ENCODE measurements at places on chromosomes 1 and 21.

DNA sequence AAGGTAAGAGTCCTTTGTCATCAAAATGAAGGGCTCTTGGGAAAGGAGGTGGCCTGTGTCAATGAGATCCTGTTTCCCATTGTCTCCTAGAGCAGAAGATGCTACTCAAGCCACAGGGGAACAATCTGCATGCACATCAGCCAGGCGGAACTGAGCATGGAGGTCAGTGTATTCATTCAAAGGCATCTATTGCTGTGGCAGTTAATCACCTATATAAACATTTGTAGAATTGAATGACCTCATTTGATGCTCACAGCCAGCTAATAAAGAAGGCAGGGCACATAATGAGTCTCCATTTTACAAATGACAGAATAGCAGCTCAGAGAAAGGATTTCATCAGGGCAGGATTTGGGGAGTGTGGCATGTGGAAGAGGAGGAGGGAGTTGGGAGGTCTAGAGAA lies 5.7 kb upstream of the FYB2 start:
- DNase-seq: peak; percentile 27

- peak; percentile 89 for DNase-seq
These were observed 37.0 kb upstream of the ATP6V1G3 start for GRCh38 chr1:198577444-198577843.

- DNase-seq: peak; percentile 12
These were observed 1.2 kb downstream of the MAN1A2 start for GRCh38 chr1:117368116-117369108.

GRCh38 chr1:18496056-18496455 lies 15.3 kb downstream of the KLHDC7A start:
- no peak for DNase-seq

GRCh38 chr1:67601539-67601938 lies 83.5 kb upstream of the GADD45A start:
- DNase-seq: no peak

DNA sequence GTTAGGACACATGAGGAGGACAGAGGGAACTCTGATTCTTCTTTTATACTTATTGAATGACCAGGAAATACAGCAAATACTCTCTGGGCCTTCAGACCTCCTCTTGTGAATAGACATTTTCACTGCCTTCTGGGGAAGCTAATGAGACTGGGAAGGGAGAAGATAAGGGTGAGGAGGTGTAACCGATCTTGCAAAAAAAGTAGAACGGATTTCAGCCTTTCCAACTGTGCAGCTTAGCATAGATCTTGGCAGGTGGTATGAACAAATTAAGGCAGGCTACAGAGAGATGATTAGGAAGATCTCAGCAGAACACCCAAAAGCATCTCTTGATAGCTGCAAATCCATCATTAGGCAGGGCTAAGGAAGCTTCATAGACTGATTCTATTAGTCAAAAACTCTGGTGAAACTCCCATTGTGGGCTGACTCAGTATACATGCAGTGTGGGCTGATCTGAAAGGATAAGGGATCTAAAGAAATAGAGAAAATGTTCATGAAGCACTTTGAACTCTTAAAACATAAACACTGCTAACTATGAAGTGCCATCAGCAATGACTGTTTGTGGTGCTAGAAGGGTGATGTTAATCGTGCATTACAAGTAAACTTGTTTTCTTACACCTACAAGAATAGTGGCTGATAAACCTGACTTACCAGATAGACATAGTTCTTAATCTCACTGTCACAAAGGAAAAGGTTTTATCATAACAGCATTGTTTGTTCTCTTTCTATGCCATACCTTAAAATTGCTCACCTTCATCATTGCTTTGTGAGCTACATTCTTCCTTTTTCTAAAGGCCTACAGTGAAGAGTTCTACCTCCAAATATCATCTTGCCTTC lies 85.5 kb upstream of the PALMD start:
- no peak for DNase-seq

- no peak for DNase-seq
These were observed 65.5 kb downstream of the DDX20 start for GRCh38 chr1:111821121-111821745.

DNA sequence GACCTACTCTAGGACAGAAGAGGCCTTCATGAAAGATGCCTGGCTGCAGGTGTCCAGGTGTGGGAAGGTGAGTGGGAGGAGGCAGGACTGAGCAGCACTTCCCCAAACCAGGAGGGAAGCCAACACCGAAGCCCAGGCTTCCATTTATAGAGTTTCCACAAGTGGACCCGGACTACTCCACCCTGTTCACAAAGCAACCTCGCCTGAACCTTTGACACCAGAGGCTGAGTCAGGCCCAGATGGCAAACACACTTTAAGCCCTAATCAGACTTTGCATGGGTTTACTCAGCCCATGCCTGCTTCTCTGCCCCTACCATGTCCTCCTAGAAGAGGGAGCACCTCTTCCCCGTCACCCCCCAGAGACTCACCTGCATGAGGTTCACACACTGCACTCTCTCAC lies 14.0 kb downstream of the PRR9 start:
- DNase-seq: no peak

DNA sequence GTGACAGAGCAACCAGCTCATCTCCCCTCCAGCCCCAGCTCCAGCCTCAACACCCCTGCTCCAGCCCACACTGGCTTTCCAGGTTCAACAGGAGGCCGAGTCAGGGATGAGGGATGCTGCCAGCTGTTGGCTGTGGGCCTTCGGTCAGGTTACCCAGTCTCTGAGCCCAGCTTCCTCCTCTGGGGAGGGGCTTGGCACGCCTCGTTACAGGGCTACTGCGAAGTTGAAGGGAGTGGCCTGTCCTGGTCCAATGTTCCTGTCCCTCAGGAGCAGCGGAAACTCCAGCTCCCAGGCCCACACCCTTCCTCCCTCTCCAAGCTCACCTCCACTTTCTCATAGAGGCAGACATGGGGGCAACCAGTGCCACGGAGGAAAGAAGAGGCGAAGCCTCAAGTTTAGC lies 15.1 kb upstream of the TAS1R2 start:
- DNase-seq: no peak

GRCh38 chr1:219938706-219939105 lies 10.3 kb upstream of the SLC30A10 start:
- peak; percentile 41 for DNase-seq

GRCh38 chr1:94236630-94237290 lies 624 bp downstream of the ARHGAP29 start:
- peak; percentile 43 for DNase-seq

GRCh38 chr1:31689379-31689778 lies 14.4 kb downstream of the COL16A1 start:
- DNase-seq: no peak

GRCh38 chr1:159838715-159839114 lies 12.0 kb downstream of the SLAMF8 start:
- no peak for DNase-seq

GRCh38 chr1:25978403-25978802 lies 19.5 kb downstream of the PAFAH2 start:
- DNase-seq: no peak

- no peak for DNase-seq
These were observed 3.4 kb downstream of the IGSF21 start for GRCh38 chr1:18110968-18111367.

DNA sequence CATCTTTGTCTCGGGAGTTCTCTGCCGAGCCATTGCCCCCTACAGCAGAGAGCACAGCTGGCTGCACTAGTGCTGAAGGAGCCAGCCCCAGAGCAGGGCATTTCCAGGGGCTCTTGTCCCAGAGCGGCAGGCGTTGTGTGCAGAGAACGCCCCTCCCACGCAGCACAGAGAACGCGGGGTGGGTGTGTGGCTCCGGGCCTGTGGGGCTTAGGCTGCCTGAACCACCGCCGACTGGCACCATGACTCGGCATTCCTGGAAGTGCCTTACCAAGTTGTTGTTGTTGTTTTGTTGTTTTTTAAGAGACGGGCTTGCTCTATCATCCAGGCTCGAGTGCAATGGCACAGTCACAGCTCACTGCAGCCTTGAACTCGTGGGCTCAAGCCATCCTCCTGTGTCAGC lies 15.8 kb upstream of the DIP2A start:
- DNase-seq: no peak
